AG04450 (cell line): ENCODE measurements at places on chromosomes 6 and 20. TPM values are rescaled to one million over a fixed set of nuclear protein-coding genes. Genes with fewer than 3 reads are reported as not detected.

DNA sequence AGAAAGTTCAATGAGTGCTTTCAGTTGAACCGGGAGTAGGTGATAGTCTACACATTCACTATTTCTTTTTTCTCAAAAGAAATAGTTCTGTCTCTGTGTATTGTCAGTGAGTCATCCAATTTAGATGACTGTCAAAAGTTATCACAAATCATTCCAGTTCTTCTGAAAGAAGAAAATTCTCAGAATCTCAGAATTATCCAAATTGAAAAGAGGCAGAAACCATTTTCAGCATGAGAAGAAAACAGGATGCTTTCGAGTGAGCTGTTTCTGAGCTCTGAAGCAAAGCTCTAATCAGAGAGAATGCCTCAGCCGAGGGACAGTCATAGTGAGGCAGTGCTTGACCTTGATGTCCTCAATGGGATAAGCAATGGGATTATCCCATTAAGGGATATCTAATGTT lies 97.9 kb downstream of the HUS1B start:
- DNase-seq, result no peak

GRCh38 chr6:72741083-72741482 lies 119.2 kb downstream of the KCNQ5 start:
- DNase-seq, result no peak

DNA sequence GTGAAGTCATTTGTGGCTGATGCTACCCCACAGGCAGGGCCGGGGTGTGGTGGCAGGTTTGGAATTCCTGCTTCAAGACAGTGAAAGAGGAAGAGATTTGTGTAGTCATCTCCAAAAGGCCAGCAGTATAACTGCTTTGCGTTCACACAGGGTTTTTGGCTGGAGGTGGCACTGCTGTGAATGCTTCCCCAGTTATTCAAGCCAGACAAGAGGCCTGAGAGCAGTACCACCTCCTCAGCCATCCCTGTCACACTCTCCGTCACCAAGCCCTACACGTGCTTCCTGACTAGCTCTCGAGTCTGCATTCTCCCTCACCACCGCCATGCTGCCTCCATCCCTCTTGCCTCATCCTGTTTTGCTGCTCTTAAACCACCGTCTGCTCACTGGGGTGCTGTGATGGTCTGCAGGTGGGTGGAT lies 23.9 kb downstream of the ARMC2 start:
- DNase-seq, result no peak

DNA sequence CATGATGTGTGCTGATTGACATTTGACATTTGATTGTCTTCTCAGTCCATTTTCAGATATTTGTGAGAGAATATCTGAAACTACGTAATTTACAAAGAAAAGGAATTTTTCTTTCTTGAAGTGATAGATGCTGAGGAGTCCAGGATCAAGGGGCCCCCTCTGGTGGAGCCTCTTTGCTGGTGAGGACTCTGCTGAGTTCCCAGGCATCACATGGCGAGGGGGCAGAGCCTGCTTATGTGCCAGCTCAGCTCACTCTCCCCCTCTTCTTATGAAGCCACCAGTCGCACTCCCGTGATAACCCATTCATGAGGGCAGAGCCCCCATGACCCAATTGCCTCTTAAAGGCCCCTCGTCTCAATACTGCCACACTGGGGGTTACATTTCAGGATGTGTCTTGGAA lies 91.3 kb downstream of the RPP40 start:
- DNase-seq, result no peak

DNA sequence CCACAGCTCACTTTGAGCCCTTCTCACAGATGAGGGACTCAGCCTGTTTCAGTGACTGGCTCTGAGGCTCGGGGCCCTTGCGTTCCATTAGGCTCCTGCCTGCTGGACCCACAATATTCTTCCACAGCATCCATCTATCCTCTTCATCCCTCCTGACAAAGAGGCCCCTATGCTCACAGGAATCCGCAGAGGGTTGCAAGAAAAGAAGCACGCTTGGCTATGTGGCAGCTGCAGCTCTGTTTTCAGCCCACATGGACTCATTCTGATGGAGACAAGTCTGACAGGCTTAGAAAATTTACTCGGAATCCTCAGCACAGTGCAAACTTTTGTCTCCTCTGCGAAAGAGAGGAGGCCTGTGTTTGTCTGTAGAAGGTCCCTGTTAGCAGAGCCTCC lies 207.5 kb downstream of the SYNDIG1 start:
- no peak for DNase-seq

- DNase-seq, result no peak
Measured at GRCh38 chr6:125307964-125308615, 6.3 kb upstream of the HDDC2 start.

- DNase-seq, result no peak
Measured at GRCh38 chr6:99979953-99980352, 14.1 kb downstream of the MCHR2 start.

DNA sequence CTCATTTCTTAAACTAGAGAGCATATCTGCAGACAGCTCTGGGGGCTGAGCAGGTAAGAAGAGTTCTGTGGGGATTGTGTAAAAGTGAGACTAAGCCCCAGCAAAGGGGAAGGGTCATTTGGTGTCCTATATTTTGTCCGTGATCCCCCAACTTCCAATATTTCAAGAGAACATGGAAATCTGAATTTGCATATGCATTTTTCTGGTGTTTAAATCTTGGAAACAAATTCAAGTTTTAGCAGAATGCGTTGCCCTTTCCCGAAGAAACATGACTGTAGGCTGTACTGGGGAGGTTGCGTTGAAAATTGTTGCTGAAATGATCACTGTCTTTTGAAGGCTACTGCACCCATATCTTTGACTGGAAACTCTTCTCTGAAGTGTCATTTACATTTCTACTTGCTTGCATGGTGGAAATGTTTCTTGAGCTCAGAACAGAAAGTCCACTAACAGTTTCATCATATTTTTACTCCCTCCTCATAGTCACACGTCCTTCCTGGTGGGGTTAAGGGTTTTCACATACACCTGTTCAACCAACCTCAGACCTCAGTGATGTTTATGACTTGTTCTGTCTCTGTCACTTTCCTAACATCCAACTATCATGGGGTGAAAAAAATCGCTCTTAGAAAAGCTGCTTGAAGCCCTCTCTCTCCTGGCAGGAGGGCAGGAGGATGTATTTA lies 140.3 kb downstream of the BCAS1 start:
- no peak for DNase-seq

- DNase-seq, result no peak
Measured at GRCh38 chr6:69936674-69937363, 70.5 kb downstream of the COL19A1 start.

DNA sequence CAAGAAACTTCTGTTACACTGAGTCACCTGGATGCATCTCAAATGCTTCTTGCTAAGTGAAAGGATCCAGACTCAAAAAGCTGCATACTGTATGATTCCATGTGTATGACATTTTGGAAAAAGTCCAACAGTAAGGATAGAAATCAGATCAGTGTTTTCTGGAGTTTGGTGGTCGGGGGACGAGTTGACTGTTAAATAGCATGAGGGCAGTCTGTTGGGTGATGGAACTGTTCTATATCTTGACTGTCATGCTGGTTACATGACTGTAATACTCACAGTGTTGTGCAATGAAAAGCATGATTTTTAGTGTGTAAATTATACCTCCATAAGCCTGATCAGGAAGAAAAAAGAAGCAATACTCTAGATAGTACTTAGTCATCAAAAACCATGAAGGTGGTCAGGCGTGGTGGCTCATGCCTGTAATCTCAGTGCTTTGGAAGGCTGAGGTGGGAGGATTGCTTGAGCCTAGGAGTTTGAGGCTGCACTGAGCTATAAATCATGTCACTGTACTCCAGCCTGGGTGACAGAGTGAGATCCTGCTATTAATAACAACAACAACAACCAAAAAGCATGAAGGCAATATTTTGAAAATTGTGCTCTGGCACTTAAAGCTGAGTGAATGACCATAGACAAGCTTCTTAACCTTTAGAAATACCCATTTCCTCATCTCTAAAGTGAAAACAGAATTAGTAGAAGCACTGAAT lies 30.5 kb upstream of the SASH1 start:
- no peak for DNase-seq

Gene DYNLT2
- 0.46 and 0.64 TPM in 2 replicates for polyA plus RNA-seq

Gene CDSN
- polyA plus RNA-seq, result not detected in 2 replicates

Gene TRDN
- polyA plus RNA-seq, result not detected in 2 replicates

Gene CLPSL2
- not detected in 2 replicates for polyA plus RNA-seq

Gene PRL
- not detected in 2 replicates for polyA plus RNA-seq
